H4 (cell line): ENCODE measurements at places on chromosomes 4 and X. TPM values are rescaled to one million over a fixed set of nuclear protein-coding genes. Genes with fewer than 3 reads are reported as not detected.
A peak's percentile ranks its signal among the peaks of the same experiment; 100 is the strongest.

RASSF6 gene
- total RNA-seq = 0.08 TPM in 1 of 2 replicates, not detected in the other

GRCh38 chr4:153643406-153644383 is 40.4 kb upstream of the TLR2 start:
- peak; percentile 72 for DNase-seq

DNA sequence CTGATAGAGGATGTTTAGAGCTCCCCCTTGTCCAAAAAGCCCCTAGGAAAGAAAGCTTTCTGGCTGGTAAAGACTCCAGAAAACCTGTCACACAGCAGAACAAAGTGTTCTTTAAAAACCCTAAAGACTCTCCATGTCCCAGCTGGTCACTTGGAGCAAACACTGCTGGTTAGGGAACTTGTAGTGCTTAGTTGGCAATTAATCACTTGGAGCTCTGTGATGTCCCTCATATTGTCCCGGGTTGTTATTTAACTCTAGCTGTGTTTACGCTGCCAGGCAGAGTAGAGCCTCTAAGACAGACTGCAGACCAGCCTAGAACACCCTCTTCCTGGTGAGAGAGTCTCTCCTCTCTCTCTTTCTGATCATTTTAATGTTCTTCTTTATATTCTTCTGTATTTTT is 267.3 kb downstream of the BCOR start:
- no peak for DNase-seq

- DNase-seq = no peak
Observed at GRCh38 chrX:4787971-4788370, 1074.5 kb upstream of the PRKX start.

DNA sequence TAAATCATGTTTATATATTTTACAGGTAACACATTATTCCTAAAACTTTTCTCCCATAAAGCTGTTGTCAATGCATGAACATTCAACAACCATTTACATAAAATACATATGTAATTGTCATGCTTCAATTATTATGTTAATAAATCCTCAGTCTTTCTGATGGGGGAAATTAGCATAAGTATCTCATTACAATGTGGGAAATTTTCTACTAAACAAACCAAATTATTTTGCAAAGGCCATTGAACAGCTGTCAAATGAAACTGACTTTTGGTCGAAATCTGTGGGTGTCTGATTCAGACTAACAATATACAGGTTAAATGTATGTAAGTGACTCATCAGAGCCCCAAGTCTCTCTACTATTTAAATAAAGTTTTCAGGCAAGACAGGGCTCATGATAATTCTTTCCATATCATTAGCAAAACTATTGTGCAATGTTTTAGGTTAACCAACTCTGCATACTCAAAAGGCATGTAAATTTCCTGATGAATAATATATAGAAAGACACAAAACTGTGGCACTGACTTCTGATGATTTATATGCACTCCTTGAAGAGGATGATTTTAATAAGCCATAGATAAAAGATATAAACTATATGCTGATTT is 795.3 kb upstream of the AADAT start:
- DNase-seq = no peak

DNA sequence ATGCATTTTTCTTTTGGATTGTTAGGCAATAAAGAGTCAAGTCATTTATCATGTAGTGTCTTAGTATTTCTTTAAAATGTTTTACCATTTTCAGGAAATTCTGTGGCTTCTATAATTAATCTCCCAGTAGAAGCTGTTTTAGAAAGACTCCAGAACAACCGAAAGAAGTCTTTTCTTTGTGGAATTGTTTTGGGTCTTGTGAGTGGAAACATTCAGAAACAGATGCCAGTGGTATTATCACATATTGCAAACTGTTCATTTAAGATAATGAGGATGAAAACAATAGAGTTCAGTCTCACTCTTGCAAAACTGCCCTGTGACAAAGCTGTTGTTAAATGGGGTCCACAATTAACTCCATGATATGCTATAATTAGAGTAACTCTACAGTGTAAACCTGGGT is 211.2 kb upstream of the KIT start:
- no peak for DNase-seq

DNA sequence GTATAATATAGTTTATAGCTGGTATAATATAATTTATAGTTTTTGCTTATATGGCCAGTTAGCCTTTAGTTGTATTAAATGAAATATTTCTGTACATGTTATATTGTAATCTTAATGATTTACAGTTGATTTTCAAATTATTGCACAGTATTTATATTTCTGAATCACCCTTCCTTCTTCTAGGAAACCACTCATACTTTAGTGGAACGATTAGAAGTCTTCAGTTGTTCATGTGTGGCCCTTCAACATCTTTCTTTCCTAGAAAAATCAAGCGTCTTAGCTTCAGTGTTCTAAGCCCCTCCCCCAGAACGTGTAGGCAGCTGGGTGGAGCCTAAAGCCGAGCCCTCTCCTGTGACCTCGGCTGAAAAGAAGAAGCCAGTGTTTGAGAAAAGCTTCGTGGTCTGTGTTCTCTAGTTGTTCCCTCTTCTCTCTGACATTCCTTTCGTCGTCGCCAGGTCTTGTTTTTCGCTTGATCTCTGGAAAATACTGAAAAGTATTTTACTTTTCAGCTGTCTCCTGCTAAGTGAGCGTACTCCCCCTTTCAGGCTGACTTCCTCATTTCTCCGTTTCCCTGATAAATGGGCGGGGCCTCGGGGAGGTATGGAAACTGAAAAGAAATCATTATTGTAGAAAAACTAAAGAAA is at the start of gene C4orf33:
Gene C4orf33, plus strand, starts transcription at position 342 of the 644 bp plus-strand sequence. CDS start 6,459 bp downstream, outside the sequence.
- DNase-seq = peak; percentile 79
